ENCODE measurements at places on chromosomes 5 and 9. TPM values are rescaled to one million over a fixed set of nuclear protein-coding genes. Genes with fewer than 3 reads are reported as not detected.

Gene TCERG1
- total RNA-seq: 138 TPM

Gene TRIP13
- total RNA-seq: 3.1 TPM

Gene LHX3
- 18.5 TPM for total RNA-seq

Gene PRLR
- 1.9 TPM for total RNA-seq

Gene FSTL4
- total RNA-seq: 10.0 TPM

Gene CA9
- 0.88 TPM for total RNA-seq

Gene JAK2
- 33.5 TPM for total RNA-seq

Gene RIMOC1
- total RNA-seq: 30.6 TPM

Gene BARHL1
- not detected for total RNA-seq

Gene FOXD4L3
- total RNA-seq: not detected
